ENCODE measurements at places on chromosomes 12 and 14. TPM values are rescaled to one million over a fixed set of nuclear protein-coding genes. Genes with fewer than 3 reads are reported as not detected.

The GLT8D2 gene
- 4.5 TPM for total RNA-seq

The BHLHE41 gene
- 7.2 TPM for total RNA-seq

The AHNAK2 gene
- 829 TPM for total RNA-seq

The CD163L1 gene
- 4.7 TPM for total RNA-seq

The KRT82 gene
- total RNA-seq: 9.5 TPM

The NUAK1 gene
- 44.3 TPM for total RNA-seq

The SERPINA12 gene
- total RNA-seq: 250 TPM

GRCh38 chr12:4267704-4268328 is 5.7 kb upstream of the CCND2 start:
- peaks cover 45% of the 10 kb centered on the region for H3K4me1 ChIP-seq
- H3K27ac ChIP-seq: no peak overlapping the region
- no peak for DNase-seq
- H3K36me3 ChIP-seq: no peaks in the 10 kb centered on the region
- H3K27me3 ChIP-seq: peaks cover 77% of the 10 kb centered on the region

DNA sequence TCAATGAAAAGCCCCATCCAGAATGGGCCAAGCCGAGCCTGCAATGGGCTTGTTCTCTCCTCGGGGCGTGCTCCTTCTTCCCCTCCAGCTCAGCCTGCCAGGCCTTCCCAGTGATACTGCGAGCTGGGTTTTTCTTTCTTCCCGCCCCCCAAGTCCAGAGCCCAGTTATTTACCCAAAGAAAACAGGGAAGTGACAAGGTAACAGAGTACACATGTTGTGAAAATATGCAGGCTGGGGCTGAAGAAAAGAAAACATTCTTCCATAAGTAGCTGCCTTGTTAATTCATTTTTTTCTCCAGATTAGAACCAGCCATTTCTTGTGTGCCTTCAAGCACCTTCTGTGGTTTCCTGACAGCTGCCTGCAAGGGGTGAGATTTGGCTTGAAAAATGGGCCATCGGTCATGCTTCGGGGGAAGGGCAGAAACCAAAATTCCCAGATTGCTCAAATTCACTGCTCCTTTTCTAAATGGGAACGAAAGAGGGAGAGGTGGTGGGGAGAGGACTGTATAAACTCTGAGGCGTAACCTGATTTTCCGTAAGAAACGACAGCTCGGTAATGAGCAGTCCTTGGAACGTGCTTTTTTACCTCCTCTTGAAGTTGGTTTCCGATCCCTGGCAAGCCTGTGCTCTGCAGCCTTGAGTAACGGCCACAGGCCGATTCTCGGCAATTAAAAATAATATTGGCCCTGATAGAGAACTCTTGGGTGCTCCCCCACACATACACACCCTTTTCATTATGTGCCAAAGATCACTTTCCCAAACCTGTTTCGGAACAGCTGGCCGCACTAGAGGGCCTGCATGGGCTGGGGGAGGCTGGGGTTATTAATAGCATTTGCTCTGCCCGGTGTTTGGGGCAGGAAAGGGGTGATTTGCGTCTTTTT is 229.4 kb downstream of the ZFP36L1 start:
- peaks cover 62% of the 10 kb centered on the region for H3K4me1 ChIP-seq
- no peaks in the 10 kb centered on the region for H3K27me3 ChIP-seq
- H3K4me3 ChIP-seq: no peak overlapping the region
- H3K36me3 ChIP-seq: no peaks in the 10 kb centered on the region
- peak overlapping the region; percentile 84 for H3K27ac ChIP-seq

DNA sequence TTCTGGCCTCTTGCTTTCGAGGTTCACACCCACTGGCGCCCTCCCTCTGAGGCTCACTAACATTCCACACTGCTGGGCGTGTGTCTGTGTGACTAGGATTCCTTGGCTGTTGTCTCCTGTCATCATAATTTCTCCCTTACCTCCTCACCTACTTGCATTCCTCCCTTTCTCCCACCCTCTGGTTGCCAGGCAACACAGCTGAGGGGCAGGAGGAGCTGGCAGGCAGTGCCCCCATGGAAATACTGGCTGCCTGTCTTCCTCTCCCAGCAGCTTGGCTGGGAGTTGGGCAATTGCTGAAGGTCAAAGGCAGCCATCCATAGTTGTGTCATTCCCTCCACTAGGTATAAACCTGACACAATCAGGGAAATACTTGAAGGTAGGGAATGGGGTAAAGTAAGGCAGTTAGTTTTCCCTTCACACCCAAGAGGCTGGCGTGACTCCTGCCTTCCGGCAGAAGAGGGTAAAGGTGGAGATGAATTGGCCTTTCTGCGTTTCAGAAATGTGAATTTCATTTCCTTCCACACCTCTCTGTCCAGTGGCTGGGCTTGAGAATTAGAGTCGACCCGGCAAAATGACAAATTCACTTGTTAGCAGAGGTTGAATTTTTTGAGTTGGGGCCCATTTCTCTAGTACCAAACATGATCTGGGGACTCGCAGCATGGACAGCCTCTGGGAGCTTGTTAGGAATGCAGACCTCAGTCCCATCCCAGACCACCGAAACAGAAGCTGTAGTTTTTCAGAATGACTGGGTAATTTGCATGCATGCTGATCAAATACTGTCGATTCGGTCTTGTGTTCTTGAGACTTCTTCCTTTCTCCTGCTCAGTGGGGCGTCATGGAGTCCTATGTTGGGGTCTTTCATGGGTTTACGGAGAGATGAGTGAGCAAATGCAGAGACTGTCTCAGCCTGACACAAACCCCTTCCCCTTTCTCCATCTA is 24.3 kb upstream of the EMP1 start:
- H3K27ac ChIP-seq: peak overlapping the region; percentile 83
- no peaks in the 10 kb centered on the region for H3K36me3 ChIP-seq
- H3K4me3 ChIP-seq: no peak overlapping the region

DNA sequence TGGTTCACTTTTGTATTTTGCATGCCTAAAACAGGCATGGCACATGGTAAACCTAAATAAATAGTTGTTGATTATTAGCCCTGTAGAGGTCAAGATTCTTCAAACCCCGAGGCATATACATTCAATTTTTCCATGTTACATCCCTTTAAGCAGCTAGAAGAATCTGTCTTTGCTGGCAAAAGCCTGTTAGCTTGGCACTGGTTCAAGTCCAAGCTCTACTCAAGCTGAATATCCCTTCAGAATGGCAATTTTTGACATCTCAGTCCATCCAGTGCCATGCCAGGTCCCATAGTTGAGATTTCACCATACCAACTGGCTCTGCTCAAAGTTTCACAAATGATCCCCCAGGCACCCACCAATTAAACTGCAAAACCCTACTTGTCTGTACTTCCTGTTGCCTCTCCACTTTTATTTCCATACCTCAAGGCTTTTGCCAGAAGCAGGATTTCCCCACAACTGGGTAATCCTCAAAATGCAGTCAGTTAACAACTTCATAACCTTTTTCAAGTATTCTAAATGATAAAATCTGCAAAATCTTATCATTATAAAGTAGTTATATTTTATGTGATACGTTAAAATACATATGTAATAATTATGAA is 9.0 kb upstream of the DCN start:
- H3K27ac ChIP-seq: no peak overlapping the region
- no peak overlapping the region for H3K4me3 ChIP-seq
- H3K4me1 ChIP-seq: no peaks in the 10 kb centered on the region
- H3K27me3 ChIP-seq: no peaks in the 10 kb centered on the region
- H3K36me3 ChIP-seq: no peaks in the 10 kb centered on the region

DNA sequence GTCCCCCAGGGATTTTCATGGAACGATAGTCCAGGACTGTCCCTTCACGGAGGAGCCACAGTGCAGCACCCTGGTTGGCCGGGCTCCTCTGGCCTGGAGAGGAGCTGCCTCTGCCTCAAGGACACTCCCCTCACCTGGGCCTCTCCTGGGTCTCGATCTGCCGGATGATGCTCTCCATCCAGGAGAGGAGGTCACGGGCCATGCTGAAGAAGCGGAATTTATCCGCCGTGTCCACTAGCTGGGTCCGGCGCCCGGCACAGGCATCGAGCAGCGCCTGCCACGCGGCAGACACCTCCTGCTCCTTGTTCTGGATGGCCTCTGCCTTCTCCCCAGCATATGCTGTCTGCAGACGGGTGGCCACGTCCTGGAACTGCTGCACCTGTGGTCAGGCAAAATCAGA is 66.5 kb downstream of the PLEKHG3 start:
- no peaks in the 10 kb centered on the region for H3K4me1 ChIP-seq
- no peak for DNase-seq
- no peak overlapping the region for H3K27ac ChIP-seq
- no peak overlapping the region for H3K4me3 ChIP-seq
- no peaks in the 10 kb centered on the region for H3K36me3 ChIP-seq

- H3K4me1 ChIP-seq: no peaks in the 10 kb centered on the region
- no peak overlapping the region for H3K27ac ChIP-seq
- H3K36me3 ChIP-seq: peaks cover 57% of the 10 kb centered on the region
Observed at GRCh38 chr12:123678981-123679380, 8.1 kb downstream of the TCTN2 start.

DNA sequence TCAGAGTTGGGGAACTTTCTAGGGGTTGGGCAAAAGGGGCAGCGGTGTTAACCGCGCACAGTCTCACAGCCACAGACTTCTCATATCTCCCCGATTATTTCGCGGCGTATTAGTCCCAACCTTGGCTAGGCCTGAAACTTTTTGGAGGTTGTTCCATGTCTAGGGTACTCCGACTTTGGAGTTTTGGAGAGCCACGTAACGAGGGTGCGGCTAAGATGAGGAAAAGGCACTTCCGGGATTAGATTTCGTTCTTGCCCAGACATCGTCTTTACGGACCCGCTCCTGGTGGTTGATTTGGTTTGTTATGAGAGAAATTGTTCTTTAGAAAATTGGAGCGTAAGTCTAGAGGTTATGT is 513 bp downstream of the CCNK start:
- DNase-seq: no peak
- peaks cover 48% of the 10 kb centered on the region for H3K4me1 ChIP-seq
- H3K27me3 ChIP-seq: no peaks in the 10 kb centered on the region
- no peaks in the 10 kb centered on the region for H3K36me3 ChIP-seq
- peak overlapping the region; percentile 85 for H3K4me3 ChIP-seq
- H3K27ac ChIP-seq: peak overlapping the region; percentile 91

DNA sequence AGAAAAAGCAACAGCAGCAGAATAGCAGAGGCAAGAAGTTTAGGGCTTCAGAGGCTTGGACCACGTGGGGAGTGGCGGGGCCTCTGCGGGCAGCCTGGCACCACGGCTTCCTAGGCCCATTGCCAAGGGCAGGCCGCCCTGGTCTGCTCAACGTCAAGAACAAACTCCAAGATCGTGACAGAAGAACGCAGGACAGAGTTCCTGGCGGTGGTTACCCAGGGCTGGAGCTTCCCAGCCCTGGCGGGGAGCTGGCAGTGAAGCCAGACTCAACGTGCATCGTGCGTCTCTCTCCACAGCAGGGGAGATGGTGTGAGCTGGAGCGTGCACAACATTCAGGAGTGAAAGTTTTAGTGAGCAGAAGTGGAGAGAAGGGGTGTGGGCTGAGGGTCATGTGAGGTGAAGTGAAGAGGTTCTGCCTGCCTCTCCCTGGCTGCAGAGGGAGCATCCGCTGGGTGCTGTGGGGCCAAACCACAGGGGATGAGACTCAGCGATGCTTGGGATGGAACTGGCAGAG is 13.9 kb upstream of the CACNA2D4 start:
- no peaks in the 10 kb centered on the region for H3K27me3 ChIP-seq
- H3K4me1 ChIP-seq: peaks cover 13% of the 10 kb centered on the region
- H3K36me3 ChIP-seq: no peaks in the 10 kb centered on the region
- no peak overlapping the region for H3K4me3 ChIP-seq
- H3K27ac ChIP-seq: no peak overlapping the region

- no peak overlapping the region for H3K27ac ChIP-seq
- no peak for DNase-seq
- peaks cover 58% of the 10 kb centered on the region for H3K4me1 ChIP-seq
- H3K4me3 ChIP-seq: no peak overlapping the region
- no peaks in the 10 kb centered on the region for H3K36me3 ChIP-seq
- H3K27me3 ChIP-seq: no peaks in the 10 kb centered on the region
Observed at GRCh38 chr12:76555797-76556196, 3.8 kb downstream of the OSBPL8 start.

DNA sequence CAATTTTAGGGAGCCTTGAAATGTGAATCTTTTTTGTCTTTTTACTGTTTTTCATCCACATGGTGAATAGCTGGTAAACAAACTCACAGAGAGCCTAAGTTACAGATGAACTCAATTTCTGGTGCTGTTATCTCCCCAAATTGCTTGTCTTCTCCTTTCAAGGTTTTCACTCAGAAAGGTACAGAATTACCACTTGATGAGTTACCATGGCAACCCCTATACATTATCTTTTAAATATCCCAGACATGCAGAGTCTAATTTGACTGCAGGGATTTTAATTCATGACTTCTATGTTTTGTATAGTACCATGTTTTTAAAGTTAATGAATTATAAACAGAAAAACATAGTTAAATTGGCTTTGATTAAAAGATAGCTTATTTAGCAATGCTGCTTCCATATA is 203.7 kb downstream of the PELI2 start:
- H3K27me3 ChIP-seq: no peaks in the 10 kb centered on the region
- no peaks in the 10 kb centered on the region for H3K36me3 ChIP-seq
- H3K4me3 ChIP-seq: no peak overlapping the region
- DNase-seq: no peak

GRCh38 chr12:47188576-47189441 is 109.0 kb upstream of the AMIGO2 start:
- no peak for DNase-seq
- no peaks in the 10 kb centered on the region for H3K4me1 ChIP-seq
- H3K4me3 ChIP-seq: no peak overlapping the region
- H3K27me3 ChIP-seq: no peaks in the 10 kb centered on the region
- H3K27ac ChIP-seq: no peak overlapping the region

GRCh38 chr14:30638926-30639325 is 16.8 kb downstream of the SCFD1 start:
- H3K4me1 ChIP-seq: peaks cover 3% of the 10 kb centered on the region
- no peak overlapping the region for H3K27ac ChIP-seq
- no peaks in the 10 kb centered on the region for H3K27me3 ChIP-seq

- no peak for DNase-seq
- H3K27me3 ChIP-seq: no peaks in the 10 kb centered on the region
- no peak overlapping the region for H3K27ac ChIP-seq
- H3K36me3 ChIP-seq: no peaks in the 10 kb centered on the region
Observed at GRCh38 chr12:27840229-27840999, 60.4 kb upstream of the MANSC4 start.

- H3K4me3 ChIP-seq: no peak overlapping the region
- H3K27ac ChIP-seq: no peak overlapping the region
- no peaks in the 10 kb centered on the region for H3K27me3 ChIP-seq
- DNase-seq: no peak
Observed at GRCh38 chr14:65850429-65851135, 438.1 kb downstream of the FUT8 start.

DNA sequence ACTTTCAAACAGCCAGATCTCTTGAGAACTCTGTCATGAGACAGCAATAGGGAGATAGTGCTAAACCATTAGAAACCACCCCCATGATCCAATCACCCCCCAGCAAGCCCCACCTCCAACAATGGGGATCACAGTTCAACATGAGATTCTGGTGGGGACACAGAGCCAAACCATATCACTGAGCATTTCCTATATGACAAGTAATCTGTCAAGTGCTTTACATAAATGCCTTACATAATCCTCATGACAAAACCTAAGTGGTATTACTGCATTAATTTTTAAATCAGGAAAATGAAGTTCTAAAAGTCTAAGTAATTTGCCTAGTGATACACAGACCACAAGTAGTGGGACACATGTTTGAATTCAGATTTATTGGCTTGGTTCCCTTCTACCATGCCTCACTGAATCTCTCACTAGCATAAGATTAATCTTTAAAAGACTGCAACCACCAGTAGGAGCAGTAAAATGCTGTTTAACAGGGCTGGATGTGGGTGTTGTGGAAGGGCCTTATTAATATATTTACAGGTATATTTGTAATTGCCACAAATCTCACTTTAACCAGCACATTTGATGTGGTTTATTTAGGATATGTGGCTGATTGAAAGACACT is 323.1 kb upstream of the FBXO33 start:
- no peaks in the 10 kb centered on the region for H3K36me3 ChIP-seq
- H3K4me1 ChIP-seq: no peaks in the 10 kb centered on the region
- DNase-seq: no peak
- no peak overlapping the region for H3K27ac ChIP-seq
- no peak overlapping the region for H3K4me3 ChIP-seq

Data from suprapubic skin (tissue), 4 donors.